Stimulated activated CD8-positive, alpha-beta memory T cell treated with anti-CD3 and anti-CD28 coated beads, Interleukin-2, amount 100 ng/mL, for 1 hour (primary cell): ENCODE measurements at places on chromosomes 4 and X.

DNA sequence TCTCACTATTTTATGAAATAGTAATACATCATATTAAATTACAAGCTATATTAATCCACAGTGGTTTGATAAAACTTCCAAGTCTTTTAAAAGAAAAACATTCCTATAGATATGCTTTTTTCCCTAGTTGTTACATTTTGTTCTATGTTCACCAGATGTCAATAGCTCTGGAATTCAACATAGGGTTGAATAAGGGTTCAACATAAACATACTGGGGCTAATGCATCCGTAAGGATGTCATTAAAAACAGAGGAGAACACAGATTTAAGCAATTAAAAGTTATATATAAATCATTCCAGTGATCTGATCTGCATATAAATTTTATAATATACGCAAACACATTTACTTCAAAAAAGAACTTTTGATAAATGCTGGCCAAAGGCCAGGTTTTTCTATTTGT, 32.5 kb downstream of the SULT1B1 start:
- DNase-seq = no peak

DNA sequence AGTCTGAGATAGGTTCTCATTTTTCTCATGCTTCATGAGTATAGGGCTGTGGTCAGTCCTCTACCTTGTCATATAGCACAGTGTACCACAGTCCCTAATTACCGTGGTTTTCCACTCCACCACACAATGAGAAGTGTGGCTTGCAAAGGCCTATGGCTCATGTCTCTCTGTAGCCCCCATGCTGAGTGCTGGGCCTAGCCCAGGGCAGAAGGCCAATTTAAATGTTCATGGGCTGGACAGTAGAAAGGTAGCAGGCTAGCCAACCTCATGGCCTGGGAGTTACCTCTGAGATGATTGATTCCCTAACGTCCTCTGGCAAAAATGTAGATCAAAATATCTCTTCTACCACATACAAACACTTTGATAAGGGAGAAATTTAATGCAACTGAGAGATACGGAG, 222.5 kb downstream of the AFF2 start:
- DNase-seq = no peak

DNA sequence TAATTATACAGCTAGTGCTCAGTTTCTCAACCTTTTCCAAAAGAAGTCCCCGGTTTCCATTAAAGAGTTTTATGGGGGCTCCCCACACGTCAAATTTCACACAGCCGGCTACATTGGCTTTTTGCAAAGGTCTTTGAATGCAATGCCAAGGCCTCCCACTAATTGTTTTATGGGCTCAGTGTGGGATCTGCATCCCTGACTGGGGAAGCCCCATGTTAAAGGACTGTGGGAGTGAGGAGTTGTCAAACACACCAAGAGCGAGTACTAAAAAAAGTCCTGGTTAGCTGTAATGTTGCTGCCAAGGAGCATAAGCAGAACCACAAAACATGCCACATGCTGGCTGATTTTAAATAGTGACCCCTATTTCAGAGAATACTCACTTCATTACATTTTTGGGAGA, 162.6 kb downstream of the BMPR1B start:
- DNase-seq = no peak

DNA sequence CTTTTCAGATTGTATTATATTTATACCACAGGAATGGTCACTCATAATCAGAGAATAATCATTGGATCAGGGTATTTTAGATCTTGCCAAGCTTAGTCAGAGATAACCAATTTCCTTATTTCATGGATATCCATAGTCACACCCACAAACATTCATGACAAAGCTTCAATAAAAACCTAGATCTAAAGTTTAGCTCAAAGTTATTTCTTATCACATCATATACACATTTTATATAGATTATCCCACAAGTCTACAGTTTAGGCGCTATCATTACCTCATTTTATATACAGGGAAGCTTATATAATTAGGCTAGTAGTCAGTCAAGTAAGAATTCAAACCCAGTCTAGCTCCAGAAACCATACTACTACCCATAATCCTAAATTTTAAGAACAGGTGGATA, 82.3 kb downstream of the SLC10A7 start:
- DNase-seq = no peak

DNA sequence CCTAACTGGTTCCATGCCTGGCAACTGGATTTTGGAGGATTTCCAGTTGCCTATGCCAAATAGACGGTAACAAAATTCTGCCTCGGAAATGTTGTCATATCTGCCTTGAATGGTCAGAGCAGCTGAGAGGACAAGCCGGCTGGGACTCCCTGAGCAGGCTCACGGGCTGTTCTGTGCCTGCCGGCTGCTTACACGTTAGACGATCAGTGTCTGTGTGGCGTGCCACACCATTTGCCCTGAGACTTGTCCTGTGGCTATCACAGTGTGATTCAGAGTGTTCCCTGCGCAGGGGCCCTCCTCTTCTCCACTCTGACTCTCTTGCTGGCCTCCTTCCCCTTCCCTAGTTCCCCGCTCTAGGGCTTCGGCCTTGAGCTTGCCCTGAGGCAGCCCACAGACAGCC, 42.4 kb downstream of the RAI2 start:
- DNase-seq = no peak

- no peak for DNase-seq
Observed at GRCh38 chrX:103453655-103454054, 65.6 kb downstream of the RAB40A start.
